ENCODE measurements at places on chromosomes 6 and 20.

- DNase-seq, result no peak
These were observed 221.9 kb downstream of the ADGRG6 start for GRCh38 chr6:142523515-142524375.

DNA sequence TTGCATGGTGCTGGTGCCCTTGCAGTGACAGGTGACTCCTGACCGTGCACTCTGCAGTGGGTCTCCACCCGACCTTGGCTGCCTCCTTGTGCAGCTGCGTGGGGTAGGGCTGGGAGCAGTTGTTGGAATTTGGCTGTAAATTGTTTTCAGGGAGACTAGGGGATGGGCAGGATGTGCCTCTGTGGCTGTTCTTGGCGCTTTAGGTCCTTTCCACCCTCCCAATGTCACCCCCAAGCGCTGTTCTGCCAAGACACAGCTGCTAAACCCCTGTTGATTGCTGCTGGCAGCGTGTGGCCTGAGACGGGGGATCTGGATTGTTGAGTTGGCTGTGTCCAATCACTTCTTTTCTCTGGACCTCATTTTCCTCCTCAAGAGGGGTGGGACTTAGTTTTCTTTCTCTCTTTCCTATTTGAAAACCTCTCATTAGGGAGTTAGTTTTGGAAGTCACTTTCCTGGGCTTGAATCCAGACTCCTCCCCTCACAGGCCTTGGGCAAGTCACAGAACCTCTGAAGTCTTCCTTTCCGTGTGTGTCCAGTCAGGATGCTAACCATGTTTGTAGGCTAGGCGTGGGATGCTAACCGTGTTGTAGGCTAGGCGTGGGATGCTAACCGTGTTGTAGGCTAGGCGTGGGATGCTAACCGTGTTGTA, 8.5 kb downstream of the IGF2R start:
- DNase-seq, result no peak

DNA sequence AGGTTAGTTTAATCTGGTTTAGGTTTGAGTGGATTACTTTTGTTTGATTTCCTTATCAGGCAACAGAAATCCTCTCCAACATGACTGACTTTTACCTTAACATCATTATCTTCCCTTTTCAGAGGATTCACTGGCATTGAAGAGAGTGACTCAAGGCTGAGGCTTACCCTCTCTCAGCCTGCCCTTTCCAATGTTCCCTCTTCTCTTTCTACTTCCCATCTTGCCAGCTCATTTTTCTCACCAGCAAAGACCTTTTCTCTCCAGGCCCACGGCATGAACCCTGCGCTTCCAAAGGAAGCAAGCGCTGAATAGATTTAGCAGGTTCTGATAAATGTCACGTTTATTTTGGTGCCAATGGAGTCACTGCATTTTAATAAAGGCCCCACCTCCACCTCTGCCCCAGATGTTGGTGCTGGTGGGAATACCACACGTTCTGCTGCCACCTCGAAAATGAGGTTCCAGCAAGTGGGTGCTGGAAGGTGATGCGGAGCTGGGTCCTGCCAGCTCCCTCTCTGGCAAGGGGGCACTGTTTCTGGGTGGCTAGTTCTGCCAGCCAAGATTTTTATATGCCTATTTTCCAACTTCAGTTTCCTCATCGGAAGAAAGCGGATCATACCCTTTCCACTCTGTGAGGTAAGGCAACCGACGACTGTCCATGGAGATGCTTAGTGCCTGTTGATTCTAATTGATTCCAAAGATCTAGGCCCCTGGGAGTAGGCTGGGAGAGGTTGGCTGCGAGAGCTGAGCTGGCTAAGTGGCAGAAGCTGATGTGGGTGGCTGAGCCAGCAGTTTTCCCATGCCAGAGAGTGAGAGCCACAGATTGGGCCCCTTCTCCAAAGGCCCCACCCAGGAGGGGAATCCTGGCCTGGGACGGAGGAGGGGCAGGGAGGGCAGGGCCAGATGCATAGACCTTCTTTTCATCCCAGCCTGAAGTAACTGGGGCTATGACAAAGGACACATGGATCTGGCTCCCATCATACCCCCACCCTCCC, 87.7 kb upstream of the MAFB start:
- no peak for DNase-seq

- no peak for DNase-seq
These were observed 632 bp downstream of the PRKN start for GRCh38 chr6:162726947-162727321.

DNA sequence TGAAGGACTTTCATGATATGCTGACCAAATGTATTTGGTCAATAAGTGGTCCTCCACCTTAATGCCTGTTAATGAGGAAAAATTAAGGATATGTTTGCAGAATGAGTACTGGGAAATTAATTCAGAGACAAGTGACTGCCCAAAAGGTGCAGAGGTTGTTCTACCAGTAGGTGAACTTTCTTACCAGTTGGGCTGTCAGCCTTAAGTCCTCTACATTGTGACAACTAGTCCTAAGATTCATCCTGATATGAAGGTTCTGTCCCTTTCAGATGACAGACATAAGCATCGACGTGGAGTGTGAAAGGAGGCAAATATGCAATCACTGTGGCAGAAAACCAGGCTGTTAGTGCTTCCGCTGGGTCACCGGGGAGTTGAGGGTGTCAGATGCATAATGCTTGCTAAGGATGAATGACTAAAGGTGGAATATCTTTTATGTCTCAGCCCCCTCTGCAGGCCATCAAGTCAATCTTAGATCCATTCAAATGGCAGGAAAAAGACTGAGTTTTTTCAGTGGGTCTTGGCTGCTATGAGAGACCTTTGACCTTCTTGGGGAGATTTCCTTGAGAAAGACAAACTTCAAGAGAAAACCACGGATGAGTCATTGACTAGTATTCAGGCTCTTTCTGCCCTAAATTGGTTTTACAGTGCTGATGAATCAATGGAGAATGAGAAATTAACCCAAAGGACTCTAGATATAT, 226.0 kb downstream of the TPBG start:
- no peak for DNase-seq

- DNase-seq, result no peak
These were observed 729.5 kb downstream of the KIF16B start for GRCh38 chr20:15843777-15844176.

GRCh38 chr6:157264701-157265100, 58.6 kb downstream of the TMEM242 start:
- DNase-seq, result no peak

DNA sequence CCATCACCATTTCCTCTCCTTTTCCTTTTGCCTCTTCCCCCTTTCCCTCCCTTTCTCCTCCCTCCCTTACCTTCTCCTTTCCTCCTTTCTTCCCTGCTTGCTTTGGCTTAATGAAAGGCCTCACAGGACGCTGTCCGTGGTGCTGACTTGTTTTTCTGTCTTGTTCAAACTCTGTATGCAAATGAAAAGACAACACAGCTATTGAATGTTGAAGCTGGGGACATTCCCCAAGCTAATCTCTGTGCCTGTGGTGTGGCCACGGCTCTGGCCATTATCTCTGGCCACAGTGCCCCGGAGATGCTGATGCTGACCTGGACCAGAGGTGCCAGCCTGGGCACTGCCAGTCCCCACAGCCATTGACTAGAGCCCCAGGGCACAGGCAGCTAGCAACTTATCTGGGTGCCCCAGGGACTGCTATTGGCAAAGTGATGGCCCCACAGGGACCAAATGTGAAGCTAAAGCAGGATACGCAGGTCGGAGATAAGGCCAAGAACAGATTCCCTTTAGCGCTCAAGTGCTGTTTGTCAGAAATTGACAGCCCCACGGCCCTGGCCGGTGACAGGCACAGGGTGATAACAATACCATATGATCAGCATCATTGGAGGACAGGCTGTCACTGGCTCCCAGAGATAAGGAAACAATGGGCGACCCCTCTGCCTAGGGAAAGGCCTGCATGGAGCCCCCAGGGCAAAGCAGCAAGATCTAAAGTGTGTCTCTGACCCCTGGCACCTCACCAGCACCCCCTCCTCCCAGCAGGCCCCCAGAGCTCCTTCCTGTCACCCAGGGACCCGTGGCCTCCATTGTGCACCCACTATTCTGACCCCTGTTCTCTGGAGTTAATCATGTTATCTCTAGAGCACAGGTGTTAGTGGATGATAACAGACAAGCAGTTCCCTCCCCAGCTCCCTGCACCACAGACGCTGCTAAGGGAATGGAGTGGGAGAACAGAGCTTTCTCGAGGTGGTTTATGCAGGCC, 31.6 kb upstream of the SLC32A1 start:
- peak; percentile 49 for DNase-seq

DNA sequence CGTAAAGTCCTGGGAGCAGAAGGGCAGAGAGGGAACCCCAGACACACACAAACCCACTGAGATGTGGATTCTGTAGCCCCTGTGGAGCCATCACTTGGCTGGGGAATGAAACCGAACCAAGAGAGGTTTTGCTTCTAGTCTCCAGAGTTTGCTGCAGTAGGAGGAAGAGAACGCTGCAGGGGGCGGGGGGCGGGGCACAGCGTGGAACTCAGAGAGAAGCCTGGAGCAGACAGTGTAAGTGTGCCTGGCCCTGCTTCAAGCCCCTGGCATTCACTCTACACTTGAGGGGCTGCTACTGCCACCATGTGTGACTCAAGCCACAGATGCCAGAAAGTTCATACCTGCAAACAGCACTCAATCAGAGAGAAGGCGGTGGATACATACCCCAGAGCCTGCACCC, 18.9 kb downstream of the GABRR1 start:
- DNase-seq, result no peak

DNA sequence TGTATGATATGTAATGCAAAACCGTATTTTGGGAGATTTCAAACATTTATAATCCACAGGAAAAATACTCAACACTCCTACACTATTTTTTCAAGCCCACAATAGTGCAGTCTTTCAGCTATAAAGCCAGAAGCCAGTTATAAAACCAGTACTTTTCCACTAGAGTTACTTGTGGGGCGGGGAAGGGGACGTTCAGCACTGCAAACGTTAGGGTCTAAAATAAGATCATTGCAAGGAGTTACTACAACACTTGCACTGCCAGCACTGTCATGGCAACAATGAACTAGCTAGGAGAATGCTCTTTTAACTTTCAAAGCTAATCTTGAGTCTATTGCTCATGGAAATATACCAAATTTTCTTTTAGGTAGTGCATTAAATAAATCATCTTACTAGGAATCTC, 14.7 kb downstream of the SESN1 start:
- no peak for DNase-seq

GRCh38 chr6:49892280-49892679, 25.9 kb upstream of the CRISP1 start:
- DNase-seq, result no peak

DNA sequence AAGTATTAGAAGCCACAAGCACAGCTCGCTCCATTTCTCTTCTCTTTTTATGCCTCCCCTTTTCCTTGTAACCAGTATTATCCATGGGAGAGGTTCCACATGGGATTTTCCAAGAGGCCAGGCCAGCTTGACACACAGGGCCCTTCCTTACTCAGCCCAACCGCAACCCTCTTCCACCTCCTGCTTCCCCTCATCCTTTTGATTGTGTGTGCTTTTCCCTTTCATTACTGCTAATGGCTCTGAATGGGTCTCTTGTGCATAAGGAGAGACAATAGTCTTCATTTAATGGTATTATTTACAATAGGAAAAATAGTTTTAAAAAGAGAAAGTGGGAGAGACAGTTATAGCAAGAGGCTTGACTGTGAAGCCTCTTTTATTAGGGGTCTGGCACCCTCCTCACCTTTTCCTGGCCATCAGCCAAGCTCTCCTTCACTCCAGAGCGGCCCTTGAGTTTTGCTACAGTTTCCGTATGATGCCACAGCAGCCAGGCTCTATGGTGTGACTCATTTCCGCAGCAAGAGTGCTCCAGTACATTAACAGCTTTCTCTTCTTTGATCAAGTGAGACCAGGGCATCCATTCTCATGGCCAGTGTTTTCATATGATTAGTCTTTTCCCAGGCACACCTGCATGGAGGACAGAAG, 579.5 kb downstream of the TFAP2B start:
- DNase-seq, result no peak

GRCh38 chr6:20965276-20965675, 431.0 kb downstream of the CDKAL1 start:
- DNase-seq, result no peak

DNA sequence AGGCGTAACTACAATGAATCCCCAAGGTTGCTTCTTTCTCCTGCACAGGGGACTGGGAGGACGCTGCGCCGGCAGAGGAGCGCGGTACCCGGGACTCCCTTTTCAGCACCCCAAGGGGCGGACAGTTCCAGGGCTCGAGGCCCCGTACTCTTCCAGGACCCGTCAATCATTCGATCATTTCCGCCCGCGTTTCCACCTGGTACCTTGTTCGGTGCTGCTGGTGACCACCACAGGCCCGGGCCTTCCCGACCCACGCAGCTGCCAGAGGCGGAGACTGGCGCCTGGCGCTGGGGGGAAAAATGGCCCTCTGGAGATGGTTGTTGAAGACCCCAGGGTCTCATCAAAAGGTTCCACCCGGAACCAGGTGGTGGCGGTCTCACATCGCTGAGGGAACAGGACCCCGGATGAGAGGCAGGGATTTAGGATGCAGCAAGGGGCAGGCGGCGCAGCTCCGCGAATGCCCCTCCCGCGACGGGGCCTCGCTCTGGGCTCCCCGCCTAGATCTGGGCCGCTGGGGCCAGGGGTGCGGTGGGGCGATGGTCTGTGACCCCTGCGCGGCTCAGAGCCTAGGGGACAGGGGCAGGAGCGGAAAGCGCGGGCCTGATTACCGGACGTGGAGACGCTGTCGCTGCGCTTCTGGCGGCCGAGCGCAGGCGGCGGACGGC, 744 bp downstream of the VSX1 start:
- peak; percentile 42 for DNase-seq

- no peak for DNase-seq
These were observed 366.4 kb downstream of the KIF16B start for GRCh38 chr20:16206817-16207216.

GRCh38 chr6:40344566-40345167, 242.5 kb downstream of the LRFN2 start:
- DNase-seq, result no peak

DNA sequence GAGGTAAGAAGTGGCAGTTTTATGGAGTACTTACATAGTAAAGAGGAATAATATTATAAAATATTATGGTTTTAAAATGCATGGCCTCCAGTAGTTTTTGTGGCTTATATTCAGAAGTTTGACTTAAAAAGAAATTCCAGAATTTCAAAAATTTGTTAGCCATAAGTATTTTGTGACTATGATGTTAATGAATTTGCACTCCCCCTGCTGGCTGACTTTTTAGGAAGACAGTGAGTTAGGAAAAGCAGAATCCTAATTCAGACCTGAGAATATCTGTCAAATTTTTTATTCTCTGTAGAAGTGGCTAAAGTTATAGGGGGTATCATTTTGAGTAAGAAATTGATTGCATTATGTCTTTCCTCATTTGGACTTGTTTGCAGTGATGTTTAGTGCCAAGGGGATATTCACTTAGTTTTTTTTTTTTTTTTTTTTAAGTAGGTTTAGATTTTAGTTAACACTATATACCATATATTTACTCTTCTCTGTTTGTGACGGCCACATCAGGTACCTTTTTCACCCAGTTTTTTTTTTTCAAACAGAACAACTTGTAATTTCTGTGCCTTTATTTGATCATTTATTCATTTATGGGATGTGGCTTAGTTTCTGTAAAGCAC, 40.8 kb downstream of the ZFAND3 start:
- no peak for DNase-seq

GRCh38 chr6:169215201-169215681, 38.4 kb downstream of the THBS2 start:
- DNase-seq, result no peak

DNA sequence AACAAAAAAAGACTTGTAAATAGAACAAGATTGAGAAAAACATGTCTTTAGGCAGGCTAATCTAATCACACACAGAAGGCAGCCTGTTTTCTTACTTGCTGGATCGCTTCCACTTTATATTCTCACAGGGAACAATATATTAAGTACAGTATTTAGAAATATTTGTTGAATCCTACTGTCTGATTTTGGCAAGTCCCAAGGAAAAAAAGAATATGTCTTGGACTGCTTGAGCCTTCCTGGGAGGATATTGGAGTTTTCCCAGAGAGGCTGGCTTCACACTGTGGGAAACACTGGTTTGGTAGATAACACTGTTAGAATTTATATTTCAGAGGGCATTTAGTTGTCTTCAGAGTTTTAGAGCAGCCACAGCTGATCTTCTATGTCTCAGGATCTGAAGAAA, 229.7 kb downstream of the PRL start:
- no peak for DNase-seq
